Foreskin fibroblast (primary cell): ENCODE measurements at places on chromosomes 2 and 18.

- peak; percentile 96 for DNase-seq
Measured at GRCh38 chr2:240387669-240388358, 47.6 kb upstream of the GPC1 start.

- no peak for DNase-seq
Measured at GRCh38 chr2:109279243-109279860, 150.3 kb downstream of the SH3RF3 start.

- DNase-seq: no peak
Measured at GRCh38 chr2:23719716-23720115, 207.2 kb downstream of the ATAD2B start.

- peak; percentile 46 for DNase-seq
Measured at GRCh38 chr2:95079199-95079683, 42.4 kb downstream of the MRPS5 start.

GRCh38 chr2:24720310-24720709 is 72.9 kb downstream of the PTRHD1 start:
- no peak for DNase-seq

DNA sequence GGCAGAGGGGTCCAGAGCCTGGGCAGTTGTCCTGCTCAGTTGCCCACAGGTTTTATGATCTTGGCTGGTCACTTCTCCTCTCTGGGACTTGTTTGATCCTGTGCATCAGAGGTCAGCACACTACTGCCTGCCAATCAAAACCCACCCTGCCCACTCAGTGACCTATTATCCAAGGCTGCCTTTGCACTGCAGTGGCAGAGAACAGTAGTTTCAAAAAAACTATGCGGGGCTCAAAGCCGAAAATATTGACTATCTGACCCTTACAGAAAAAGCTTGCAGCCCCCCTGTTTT is 218.2 kb downstream of the CYP26B1 start:
- DNase-seq: no peak

DNA sequence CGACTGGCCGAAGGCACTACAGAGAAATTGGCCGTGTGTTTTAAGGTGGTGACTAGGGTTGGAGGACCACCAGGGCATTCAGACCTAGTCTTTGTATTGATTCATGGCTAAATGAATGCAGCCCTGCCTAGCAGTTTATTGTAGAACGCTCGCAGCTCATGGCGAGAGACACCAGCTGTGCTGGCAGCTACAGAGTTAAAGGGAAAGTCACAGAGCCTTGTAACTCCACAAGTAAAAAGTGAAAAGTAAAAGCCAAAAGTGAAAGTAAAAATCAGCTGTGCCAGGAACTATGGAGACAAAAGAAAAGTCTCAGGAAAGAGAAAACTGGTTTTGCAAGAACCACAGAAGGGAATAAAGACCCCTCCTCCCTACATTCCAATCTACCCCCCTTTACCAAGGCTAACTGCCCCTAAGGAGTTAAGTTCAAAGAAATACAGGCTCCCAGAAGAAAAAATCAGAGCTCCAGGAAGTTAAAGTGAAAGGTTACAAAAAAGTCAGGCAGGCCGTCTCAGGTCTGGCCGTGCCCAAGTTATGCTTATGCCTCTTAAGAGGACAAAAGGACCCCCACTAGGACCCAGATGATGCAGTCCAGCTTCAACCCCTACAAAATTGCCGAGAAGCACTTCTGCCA is 46.4 kb upstream of the SELENOI start:
- DNase-seq: peak; percentile 80

DNA sequence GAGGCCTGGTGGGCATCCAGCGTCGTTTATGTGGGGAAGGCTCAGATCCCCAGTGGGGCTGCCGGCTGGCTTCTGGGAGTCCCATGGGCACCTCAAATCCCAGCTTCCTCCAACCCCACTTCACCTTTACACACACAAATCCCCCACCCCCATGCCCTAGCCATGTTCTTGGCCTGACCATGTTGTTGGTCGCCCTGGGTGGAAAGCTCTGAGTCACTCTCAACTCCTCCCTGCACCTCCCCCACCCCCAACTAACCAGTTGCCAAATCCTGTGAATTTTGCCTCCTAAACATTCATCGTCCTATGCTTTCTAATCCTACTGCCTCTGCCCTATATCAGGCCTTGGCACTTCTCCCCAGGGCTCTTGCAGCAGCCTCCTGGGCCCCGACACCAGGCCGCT is 6.4 kb downstream of the TNS1 start:
- peak; percentile 92 for DNase-seq

- no peak for DNase-seq
Measured at GRCh38 chr2:159863526-159864160, 65.6 kb upstream of the CD302 start.

DNA sequence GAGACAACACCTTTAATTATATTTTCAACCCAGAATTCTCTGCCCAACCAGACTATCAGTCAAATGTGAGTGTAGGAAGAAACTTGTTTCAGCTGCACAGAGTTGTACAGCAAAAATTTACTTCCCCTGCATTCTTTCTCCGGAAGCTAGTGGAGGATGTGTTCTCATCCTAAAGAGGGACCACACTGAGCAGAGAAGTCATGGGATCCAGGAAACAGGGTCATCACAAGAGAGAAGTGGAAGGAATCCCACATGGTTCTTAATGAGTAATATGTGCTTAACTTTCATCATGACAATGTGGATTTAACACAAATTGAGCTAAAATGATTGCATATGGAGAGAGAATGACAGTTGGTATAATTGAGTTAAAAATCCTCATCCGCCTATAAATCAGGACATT is 78.2 kb downstream of the INPP4A start:
- no peak for DNase-seq

DNA sequence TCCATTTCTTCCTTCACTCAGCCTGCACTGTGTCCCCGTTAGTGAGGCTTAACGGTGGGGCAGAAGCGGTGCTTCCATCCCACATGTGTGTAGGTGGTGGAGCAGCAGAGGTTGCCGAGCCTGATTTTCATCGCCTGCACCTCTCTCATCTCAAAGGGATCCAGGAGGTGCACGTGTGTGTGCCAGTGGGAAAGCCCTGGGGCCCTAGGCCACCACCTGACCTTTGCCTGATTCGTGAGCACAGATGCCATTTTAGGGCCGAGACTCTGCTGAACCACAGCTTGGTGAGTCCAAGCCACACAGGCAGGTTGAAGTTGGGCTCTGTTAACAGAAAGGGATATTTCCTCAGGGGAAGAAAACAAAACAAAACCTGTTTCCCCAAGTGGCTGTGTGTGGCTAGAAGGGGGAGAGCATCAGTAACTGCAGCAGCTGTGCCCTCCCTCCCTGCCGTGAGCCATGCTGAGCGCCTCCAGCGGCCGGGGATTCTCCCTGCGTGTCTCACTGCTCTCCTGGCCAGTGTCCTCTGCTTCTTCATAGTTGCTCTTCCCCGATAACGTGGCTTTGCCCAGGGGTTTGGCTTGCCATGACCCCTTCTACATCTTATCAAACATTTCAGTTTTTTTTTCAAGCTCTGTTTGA is 81.5 kb downstream of the MAPRE2 start:
- DNase-seq: no peak

GRCh38 chr2:172182624-172183023 is 79.9 kb upstream of the DLX2 start:
- no peak for DNase-seq

DNA sequence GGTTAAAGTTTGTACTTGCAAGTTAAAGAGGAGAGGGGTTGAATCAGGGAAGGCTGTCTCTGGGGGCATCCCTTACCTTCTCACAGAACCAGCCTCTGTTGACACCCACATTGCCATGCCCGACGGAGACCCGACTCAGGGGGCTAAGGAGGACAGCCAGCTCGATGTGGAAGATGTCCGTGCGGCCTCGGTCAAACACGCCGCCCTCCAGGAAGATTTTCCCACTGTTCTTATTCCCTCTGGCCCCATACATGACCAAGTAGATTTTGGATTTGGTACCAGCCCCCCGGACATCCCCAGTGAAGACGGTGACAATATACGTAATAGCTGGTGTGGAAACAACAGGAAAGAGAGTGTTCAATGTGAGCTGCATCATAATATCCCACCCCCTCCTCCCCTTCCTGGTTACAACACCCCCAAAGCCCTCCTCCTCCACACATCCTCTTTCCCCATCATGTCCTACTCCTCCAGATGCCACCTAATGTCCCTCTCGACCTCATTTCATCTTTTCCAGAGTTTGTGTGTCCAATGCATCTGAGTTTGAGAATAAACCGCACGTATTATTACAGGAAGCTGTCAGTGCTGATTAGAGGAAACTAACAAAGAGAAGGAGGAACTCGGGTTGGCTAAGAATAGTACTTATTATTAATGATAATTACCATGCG is 55.7 kb downstream of the LOXHD1 start:
- no peak for DNase-seq

GRCh38 chr2:119068154-119068725 is 90.3 kb downstream of the C1QL2 start:
- DNase-seq: no peak

GRCh38 chr2:62303788-62304187 is 107.9 kb downstream of the B3GNT2 start:
- DNase-seq: no peak

DNA sequence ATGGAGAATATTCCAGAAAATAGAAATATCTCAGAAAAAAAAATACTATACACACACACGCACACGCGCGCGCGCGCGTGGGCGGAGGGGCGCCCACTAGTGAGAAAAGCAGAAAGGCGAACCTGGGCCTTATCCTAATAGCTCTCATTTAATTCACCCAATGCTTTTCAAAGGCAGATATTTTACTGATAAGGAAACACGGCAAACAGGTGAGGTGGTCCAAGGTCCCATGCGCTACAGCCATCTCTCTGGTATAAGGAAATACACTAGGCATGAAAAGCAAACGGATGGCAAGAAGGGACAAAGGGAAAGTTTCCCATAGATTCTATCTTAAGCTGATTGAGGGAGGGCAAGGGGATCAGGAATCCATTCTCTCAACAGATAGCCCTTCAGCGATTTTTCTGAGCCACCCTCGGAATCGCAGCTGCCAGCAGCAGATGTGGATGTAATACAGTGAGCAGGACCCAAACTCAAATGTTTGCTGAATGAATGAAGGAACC is 136.7 kb downstream of the TMEM247 start:
- peak; percentile 56 for DNase-seq

GRCh38 chr2:144479138-144479537 is 40.8 kb downstream of the ZEB2 start:
- peak; percentile 44 for DNase-seq

DNA sequence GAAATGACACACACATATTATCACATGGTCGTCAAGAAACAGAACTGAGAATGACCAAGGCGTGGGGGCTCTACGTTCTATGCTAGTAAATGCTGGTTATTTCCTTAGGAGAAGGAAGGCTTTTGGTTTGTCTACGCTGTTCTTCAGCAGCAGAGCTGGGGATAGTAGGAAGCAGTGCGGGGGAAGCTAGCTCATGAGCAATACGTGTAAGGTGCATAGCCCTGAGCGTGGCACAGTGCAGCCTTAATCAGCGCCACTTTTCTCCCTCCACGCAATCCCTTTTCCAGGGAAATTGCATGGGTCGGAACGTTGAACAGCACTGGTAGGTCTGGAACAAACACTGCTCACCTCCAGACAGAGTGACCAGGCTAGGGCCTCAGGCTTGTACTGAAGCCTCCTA is 199.6 kb upstream of the FBXO11 start:
- DNase-seq: no peak

- DNase-seq: peak; percentile 16
Measured at GRCh38 chr18:56298935-56299334, 339.5 kb downstream of the TXNL1 start.

DNA sequence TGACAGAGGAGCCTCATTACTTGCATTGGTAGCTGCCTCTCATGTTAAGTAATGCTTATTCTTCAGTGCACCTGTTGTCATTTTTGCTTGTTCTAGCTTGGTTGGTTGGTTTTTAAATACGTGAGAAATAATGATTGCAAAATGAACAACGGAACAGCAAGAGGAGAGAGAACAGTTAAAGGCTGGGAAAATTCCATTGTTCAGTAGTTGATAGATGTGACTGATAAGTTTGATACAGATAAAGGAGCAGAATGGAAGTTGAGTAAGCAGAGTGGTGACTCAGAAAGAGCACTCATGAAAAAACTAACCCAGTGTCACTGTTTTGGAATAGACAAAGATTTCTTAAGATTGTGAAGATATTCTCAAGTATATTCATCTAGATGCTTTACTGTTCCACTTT is 50.5 kb downstream of the MTA3 start:
- DNase-seq: peak; percentile 37

- DNase-seq: no peak
Measured at GRCh38 chr18:62420151-62420512, 95.0 kb downstream of the TNFRSF11A start.

GRCh38 chr2:42360493-42360889 is 526 bp downstream of the COX7A2L start:
- DNase-seq: no peak

GRCh38 chr2:165905854-165906253 is 47.7 kb downstream of the TTC21B start:
- DNase-seq: peak; percentile 44
